ENCODE measurements at places on chromosomes 2 and 18.

- DNase-seq, result no peak
Observed at GRCh38 chr2:164595031-164595430, 26.3 kb downstream of the GRB14 start.

DNA sequence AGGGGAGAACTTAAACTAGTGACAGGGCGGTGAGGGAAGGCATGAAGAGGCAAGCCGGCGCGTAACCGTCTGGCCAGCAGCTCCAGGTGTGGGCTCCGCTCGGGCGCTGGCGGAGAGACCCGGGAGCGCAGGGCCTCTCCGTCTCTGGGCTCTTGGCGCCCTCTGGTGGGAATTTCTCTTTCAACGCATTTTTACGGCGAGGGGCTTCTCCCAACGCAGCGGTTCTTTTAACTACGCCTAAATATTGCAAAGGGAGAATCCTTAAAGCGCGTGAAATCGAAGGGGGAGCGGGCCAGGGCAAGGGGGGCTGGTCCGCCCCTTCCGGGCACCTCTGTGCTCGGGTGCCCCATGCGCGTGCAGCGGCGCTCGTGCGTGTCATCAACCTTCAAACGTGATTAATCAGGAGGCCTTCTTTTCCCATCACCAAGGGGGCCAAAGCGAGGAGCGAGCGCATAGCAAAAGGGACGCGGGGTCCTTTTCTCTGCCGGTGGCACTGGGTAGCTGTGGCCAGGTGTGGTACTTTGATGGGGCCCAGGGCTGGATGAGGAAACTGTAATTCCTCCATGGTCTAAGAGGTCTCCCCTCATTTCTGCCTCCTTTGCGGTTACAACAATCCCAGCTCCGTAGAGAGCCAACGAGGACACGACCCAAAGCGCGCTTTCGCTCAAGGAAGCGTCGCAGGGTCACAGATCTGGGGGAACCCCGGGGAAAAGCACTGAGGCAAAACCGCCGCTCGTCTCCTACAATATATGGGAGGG, 762 bp upstream of the GAD1 start:
- DNase-seq, result peak; percentile 87

- DNase-seq, result no peak
Observed at GRCh38 chr2:224517963-224518362, 67.2 kb downstream of the CUL3 start.

DNA sequence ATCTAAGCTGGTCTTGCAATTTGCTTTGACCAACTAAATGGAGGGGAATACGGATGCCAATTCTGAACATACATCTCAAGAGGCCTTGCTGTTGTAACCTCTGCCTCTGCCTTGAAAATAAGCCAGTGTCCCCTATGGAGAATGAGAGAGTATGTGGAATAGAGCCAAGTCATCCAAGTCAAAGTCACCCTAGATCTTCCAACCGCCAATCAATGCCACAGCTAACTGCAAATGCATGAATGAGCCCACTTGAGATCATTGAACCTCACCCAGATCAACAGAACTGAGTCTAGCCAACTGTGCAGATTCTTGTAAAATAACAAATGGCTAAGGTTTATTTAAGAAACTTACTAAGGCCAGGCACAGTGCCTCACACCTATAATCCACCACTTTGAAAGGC, 139.8 kb upstream of the TANK start:
- no peak for DNase-seq

DNA sequence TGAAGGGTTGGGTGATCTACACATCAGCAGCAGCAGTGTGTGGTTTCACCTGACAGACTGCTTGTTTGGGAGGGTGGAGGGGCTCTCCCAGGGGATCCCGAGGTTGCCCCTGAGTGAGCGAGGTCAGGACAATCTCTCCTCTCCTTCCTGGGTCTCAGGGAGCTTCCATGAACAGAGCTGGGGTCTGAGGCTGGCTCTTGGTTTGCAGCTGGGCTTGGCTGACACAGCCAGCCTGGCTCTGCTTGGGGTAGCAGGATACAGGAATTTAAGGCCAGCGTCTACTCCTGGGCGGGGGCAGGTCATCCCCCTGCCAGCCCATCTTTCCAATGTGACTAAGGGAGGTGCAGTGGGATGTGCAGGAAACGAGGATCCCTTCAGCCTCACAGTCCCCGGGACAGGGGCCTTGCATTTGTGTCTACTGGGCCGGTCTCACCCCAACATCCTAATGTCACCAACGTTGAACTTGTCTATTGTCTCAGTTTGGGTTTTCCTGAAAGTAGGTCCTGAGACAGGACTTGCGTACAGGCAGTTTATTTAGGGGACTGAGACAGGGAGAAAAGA, 262.6 kb upstream of the HDAC4 start:
- DNase-seq, result no peak

Measured in tongue (tissue), 3 donors.